ENCODE measurements at places on chromosomes 1 and 21. TPM values are rescaled to one million over a fixed set of nuclear protein-coding genes. Genes with fewer than 3 reads are reported as not detected.

Gene ABCA4
- 0.12 TPM for total RNA-seq

Gene RIPK4
- total RNA-seq, result not detected

Gene ZNF670
- 3.9 TPM for total RNA-seq

Gene CD101
- under 0.01 TPM for total RNA-seq

Data from uterine smooth muscle cell (primary cell).